Astrocyte of the cerebellum (primary cell): ENCODE measurements at places on chromosomes 11 and 22.

GRCh38 chr11:84372381-84372950 is 1086.3 kb upstream of the CCDC90B start:
- no peak for DNase-seq

DNA sequence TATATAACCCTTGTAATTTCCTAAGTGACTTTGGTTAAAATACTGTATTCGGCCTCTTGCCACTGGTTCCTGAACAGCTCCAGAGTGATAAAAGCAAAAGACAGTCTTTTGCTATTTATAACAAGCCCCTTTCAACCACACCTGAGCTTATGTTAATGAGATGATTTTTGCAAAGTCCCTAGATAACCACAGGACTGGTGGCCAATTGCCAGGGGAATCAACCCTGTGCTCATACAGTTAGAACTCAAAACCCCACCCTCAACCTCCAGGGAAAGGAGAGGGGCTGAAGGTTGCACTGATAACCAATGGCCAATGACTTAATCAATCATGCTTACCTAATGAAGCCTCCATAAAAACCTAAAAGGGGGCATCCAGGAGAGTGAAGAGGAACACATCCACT is 77.9 kb downstream of the SIK3 start:
- DNase-seq = no peak

- no peak for DNase-seq
These were observed 6.2 kb downstream of the AMOTL1 start for GRCh38 chr11:94774345-94774744.

DNA sequence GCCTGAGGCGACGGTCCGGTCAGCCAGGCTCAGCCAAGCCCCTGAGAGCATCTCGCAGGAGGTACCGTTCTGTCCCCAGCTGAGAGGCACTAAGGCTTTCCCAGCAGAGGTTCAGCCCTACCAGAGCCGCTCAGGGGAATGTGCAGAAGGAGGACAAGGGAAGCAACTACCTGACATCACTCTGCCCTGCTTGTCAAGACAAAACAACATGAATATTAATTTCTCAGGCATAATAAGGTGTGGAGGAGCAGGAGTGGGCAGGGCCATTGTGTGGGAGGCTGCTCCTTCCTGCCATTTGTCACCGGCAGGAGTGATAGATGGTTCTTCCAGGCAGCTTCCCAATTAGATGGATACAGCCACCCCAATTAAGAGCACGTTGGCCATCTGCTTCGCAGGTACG is 181.4 kb downstream of the KIRREL3 start:
- no peak for DNase-seq
